AG10803 (cell line): ENCODE measurements at places on chromosomes 11 and 22.

GRCh38 chr11:133947321-133947756, 9.4 kb downstream of the IGSF9B start:
- peak; percentile 32 for DNase-seq

DNA sequence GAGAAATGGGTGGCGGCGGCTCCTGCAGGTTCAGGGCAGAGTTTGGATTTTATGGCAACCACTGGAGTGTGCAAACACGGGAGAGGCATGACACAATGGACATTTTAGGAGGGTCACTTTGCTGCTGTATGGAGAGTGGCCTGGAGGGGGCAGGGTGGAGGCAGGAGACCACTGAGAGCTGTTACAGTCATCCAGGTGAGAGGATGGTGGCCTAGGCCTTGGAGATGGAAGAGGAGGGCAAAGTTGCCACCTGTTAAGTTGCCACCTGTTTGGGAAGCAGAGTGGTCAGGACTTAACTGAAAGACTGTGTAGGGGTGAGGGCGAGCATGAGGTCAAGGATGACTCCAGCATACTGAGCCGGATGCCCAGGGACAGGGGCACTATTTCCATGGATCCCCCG, 2.3 kb upstream of the RAD9A start:
- no peak for DNase-seq

- DNase-seq, result no peak
Measured at GRCh38 chr11:47149782-47150181, 26.9 kb downstream of the ARFGAP2 start.

GRCh38 chr11:86547727-86548126, 124.7 kb downstream of the ME3 start:
- DNase-seq, result no peak

DNA sequence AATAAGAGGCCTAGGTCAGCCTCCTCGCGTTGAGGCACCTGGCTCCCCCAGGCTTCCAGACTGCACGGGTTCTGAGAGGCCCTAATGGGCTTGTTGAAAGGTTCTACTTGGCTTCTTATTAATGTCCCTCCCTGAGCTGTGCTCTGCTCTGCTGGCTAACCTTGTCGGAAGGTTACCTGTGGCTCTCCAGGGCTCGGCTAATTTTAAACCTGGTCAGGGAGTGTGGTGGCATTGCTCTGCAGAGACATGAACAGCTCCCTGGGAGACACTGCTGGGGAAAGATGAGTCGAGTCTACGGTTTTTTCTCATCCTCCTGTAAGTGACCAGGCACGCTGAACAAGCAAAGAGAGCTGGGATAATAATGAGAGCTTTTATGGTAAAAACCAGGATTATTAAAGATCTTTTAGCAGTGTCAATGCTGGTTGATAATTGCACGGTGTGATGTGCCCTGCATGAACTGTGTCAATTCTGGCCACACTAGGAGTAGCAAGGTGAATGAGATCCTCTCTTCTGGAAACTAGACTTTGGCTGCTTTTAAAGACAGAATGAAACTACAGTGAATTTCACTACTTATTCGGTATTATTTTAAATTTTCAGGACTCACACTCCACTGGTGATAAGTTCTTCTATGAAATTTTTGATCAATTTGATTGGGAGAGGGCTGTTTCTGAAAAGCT, 70.7 kb downstream of the TEAD1 start:
- no peak for DNase-seq

- DNase-seq, result no peak
Measured at GRCh38 chr11:72652873-72653630, 21.2 kb downstream of the PDE2A start.

DNA sequence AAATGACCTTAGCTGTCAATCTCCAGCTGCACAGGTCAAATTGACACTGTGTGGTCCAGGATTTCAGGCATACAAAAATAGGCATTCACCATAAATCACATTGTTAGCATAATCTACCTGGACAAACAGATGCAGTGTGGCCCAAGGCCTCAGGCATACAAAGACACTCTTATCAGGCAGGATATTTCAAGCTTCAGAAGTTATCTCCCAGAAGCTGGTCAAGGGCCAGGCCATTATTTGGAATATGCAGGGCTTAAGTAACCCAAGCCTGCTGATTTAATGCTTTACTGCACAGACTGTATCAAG, 25.5 kb upstream of the HORMAD2 start:
- no peak for DNase-seq

DNA sequence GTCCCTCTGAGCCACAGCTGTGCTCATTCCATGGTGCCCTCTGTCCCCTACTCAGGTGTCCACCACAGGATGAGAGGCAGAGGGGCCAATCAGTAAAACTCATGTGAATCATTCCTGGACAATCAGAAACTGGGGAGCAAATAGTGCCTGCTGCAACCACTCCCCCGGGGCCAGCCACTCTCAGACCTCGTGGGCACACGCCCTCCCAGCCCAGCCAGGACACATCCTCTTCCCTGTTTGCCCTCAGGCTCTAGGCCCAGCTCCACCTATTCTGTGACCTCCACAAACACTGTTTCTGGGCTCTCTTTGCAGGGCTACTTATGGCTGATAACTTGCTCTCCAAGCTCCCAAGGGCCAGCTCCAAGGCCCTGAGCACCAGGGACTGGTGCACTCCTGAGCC, 14.0 kb upstream of the KCTD14 start:
- DNase-seq, result no peak

- no peak for DNase-seq
Measured at GRCh38 chr11:8333376-8333775, 69.7 kb upstream of the LMO1 start.

- DNase-seq, result no peak
Measured at GRCh38 chr11:13033760-13034533, 24.8 kb downstream of the RASSF10 start.

DNA sequence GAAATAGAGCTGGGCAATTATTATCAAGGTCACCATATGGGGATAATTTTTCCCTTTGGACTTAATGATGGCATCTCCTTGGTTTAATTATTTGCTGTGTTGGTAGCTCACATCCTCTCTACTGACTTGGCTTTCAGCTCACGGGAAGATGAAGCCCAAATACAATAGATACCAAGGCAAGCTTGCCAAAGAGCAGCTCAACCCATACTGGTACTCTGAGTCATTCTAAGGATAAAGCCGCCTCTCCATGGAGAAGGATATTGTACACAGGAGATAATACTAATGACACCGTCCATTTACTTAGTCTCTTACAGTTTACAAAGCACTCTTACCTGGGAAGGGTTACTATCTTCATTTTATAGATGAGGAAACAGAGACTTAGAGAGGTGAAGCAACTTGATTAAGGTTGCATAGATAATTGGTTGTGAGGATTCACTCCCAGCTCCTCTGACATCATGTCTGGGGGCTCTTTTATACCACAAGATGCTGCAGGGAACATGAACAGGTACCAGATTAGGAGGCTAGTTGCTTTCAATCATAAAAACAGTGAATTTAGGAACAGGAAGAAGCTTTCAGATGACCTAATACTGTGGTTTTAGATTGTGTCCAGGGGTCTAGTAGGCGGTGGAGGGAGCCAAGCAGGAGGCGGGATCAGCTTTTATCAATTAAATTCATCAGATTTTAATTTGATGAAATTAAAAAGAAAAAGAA, 48.3 kb upstream of the PICALM start:
- peak; percentile 23 for DNase-seq

DNA sequence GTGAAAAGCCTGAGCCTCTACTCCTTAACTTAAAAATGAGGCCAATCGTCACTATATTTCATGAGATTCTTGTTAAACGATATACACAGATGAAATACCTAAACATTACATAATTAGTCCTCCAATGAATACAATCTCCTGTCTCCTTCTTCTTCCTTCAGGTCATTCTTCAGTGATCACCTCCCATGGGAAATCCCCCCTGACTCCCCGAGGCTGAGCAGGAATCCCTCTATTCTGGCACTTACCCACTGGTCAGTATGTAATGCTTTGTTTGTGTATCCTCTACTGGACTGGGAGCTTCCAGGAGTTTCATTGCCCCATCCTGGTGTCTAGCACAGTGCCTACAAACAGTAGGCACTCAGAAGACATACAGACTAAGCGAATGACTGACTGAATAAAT, 52.3 kb downstream of the RAB38 start:
- DNase-seq, result no peak

DNA sequence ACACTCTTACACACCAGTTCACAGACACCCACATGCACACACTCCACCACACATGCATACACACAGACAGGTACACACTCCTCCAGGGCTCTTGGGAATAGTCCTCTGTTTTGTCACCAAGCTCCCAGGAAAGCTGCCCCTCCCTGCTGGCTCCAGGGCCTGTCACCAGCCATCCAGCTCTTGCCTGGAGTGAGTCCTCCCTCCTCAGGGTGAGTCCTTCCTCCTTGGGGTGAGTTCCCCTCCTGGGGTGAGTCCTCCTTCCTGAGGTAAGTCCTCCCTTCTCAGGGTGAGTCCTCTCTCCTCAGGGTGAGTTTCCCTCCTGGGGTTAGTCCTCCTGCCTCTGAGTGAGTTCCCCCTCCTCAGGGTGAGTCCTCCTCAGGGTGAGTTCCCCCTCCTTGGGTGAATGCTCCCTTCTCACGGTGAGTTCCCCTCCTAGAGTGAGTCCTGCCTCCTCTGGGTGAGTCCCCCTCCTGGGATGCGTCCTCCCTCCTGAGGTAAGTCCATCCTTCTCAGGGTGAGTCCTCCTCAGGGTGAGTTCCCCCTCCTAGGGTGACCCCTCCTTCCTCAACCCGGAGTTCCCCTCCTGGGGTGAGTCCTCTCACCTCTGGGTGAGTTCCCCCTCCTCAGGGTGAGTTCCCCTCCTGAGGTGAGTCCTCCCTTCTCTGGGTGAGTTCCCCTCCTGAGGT, 100.6 kb upstream of the FGF3 start:
- DNase-seq, result no peak
